ENCODE measurements at places on chromosomes 4 and X. TPM values are rescaled to one million over a fixed set of nuclear protein-coding genes. Genes with fewer than 3 reads are reported as not detected.

The SSX2 gene
- not detected for polyA plus RNA-seq

The GABRQ gene
- polyA plus RNA-seq: not detected

The NUDT11 gene
- polyA plus RNA-seq: 0.82 TPM

The RELL1 gene
- polyA plus RNA-seq: 1.4 TPM

The PITX2 gene
- 0.71 TPM for polyA plus RNA-seq

The GATB gene
- polyA plus RNA-seq: 50.9 TPM

The F11 gene
- polyA plus RNA-seq: 15.7 TPM

The PHOX2B gene
- not detected for polyA plus RNA-seq

The RAB41 gene
- not detected for polyA plus RNA-seq

The GAGE12F gene
- not detected for polyA plus RNA-seq

The REPS2 gene
- 19.6 TPM for polyA plus RNA-seq

The ADD1 gene
- polyA plus RNA-seq: 232 TPM

The PWWP3B gene
- polyA plus RNA-seq: 2.0 TPM
